Caco-2 (cell line): ENCODE measurements at places on chromosomes 4 and X.

GRCh38 chr4:139555705-139556070 is 331 bp downstream of the SETD7 start:
- H3K4me1 ChIP-seq = peaks cover 9% of the 10 kb centered on the region
- no peaks in the 10 kb centered on the region for H3K36me3 ChIP-seq
- DNase-seq = peak; percentile 48
- H3K4me3 ChIP-seq = peak overlapping the region; percentile 67
- peak overlapping the region; percentile 98 for H3K27ac ChIP-seq

- H3K27ac ChIP-seq = no peak overlapping the region
- H3K27me3 ChIP-seq = no peaks in the 10 kb centered on the region
- 0 out of 2 replicates have a peak, but pooled peaks cover 5% of the 10 kb centered on the region for H3K4me1 ChIP-seq
- DNase-seq = no peak
- no peaks in the 10 kb centered on the region for H3K36me3 ChIP-seq
Observed at GRCh38 chr4:89829470-89830138, 7.4 kb downstream of the SNCA start.

- H3K27ac ChIP-seq = no peak overlapping the region
- H3K27me3 ChIP-seq = no peaks in the 10 kb centered on the region
- no peaks in the 10 kb centered on the region for H3K4me1 ChIP-seq
- no peaks in the 10 kb centered on the region for H3K36me3 ChIP-seq
- H3K4me3 ChIP-seq = no peak overlapping the region
- DNase-seq = no peak
Observed at GRCh38 chr4:15012017-15012788, 9.9 kb downstream of the CPEB2 start.

DNA sequence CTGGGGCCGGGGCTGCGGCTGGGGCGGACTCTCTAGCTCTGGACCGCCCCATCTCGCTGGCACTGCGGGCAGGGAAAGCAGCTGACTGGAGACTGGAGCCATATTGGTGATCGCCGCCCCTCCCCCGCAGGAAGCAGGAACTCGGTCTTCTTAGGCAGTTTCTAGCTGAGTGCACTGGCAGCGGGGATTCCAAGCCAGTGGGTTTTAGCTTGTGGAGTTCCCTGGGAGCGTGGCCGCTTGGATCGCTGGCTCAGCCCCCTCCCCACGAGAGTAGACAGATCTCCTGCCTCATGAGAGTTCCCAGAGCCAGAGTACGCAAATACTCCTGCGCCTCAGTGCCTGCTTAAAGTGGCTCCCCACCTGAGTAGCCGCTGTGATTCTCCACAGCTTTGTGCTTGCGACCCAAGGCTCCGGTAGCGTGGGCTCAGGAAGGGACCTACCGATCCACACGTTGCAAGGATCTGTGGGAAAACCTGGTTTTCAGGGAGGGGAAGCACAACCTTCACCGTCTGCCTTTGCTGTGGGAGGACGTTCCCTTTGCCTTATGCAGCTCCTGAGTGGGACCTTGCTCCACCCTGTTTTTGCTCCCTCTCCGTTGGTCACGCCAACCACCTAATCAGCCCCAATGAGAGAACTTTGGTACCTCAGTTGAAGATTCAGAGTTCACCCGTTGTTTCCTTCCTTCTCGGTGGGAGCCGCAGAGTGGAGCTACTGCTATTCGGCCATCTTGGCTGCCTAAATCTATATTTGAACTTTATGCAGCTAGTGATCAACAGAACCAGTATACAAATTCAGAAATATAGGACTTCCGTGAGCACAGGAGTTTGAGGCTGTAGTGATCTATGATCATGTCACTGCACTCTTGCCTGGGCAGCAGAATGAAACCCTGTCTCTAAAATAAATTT is 803.9 kb upstream of the PCDH10 start:
- no peak overlapping the region for H3K27ac ChIP-seq
- no peaks in the 10 kb centered on the region for H3K4me1 ChIP-seq
- H3K27me3 ChIP-seq = no peaks in the 10 kb centered on the region
- DNase-seq = no peak
- H3K36me3 ChIP-seq = no peaks in the 10 kb centered on the region

GRCh38 chrX:132745593-132745992 is 212.8 kb downstream of the HS6ST2 start:
- H3K4me1 ChIP-seq = no peaks in the 10 kb centered on the region
- H3K4me3 ChIP-seq = no peak overlapping the region
- no peak overlapping the region for H3K27ac ChIP-seq
- no peak for DNase-seq

GRCh38 chr4:186168750-186169149 is 22.6 kb upstream of the CYP4V2 start:
- DNase-seq = no peak
- H3K4me1 ChIP-seq = peaks cover 5% of the 10 kb centered on the region; the same call in 1 of the 2 replicates
- H3K27me3 ChIP-seq = no peaks in the 10 kb centered on the region
- H3K4me3 ChIP-seq = no peak overlapping the region
- H3K27ac ChIP-seq = peak overlapping the region; percentile 39

DNA sequence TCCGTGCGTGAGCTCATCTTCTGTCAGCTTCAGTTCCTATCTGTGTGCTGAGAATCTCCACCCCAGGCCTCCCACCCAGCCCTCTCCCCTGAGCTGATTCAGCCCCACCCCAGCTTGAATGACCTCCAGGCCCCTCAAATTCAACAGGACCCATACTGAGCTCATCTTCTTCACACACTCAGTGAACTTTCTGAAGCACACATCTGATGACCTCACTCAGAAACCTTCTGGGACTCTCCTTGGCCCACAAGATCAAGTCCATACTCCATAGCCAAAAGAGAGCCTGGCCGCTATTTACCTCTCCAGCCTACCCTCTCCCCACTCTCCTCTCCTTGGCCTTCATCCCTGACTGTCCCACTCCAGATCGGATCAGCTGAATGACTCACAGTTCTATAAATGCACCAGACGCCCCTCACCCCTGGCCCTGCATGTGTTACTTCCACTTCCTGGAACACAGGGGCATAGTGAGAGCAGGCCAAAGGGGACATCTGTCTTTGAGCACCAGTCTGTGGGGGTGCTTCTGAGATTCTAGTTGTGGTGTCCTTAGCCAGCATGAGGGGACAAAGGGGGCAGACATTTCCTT is 62.5 kb downstream of the PJA1 start:
- DNase-seq = no peak
- no peak overlapping the region for H3K4me3 ChIP-seq
- peak overlapping the region; percentile 82 for H3K27ac ChIP-seq

- no peak overlapping the region for H3K27ac ChIP-seq
- no peak overlapping the region for H3K4me3 ChIP-seq
- no peak for DNase-seq
Observed at GRCh38 chrX:14899607-14900006, 26.4 kb downstream of the MOSPD2 start.

- DNase-seq = no peak
- no peak overlapping the region for H3K4me3 ChIP-seq
- no peaks in the 10 kb centered on the region for H3K36me3 ChIP-seq
- no peaks in the 10 kb centered on the region for H3K4me1 ChIP-seq
Observed at GRCh38 chr4:137705171-137705783, 173.0 kb upstream of the PCDH18 start.
